ENCODE measurements at places on chromosomes 13 and 19.

DNA sequence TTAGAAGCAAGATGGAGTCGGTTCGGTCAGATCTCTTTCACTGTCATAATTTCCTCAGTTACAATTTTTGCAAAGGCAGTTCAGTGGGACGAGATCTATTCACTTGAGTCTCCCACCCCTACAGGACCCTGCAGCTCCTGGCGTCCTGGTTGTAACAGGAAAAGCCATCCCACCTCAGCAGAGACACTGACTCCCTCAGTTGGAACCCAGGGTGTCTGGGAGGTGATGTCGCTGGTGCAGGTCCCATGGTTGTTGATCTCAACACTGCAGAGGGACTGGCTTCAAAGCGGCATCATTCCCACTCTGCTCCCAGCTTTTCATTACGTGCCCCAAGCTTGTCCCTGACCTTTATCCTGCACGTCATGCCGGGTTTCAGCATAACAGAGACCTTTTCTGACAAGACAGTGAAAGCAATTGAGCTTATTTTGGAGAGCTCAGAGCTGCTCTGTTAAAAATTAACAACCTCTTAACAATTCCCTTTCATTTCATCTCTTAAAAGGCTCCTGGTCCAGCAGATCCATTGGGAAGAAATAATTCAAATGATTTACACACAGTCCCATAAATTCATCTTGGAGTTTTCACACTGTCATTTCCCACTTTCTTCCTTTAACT lies 17.6 kb upstream of the COG3 start:
- DNase-seq, result no peak

DNA sequence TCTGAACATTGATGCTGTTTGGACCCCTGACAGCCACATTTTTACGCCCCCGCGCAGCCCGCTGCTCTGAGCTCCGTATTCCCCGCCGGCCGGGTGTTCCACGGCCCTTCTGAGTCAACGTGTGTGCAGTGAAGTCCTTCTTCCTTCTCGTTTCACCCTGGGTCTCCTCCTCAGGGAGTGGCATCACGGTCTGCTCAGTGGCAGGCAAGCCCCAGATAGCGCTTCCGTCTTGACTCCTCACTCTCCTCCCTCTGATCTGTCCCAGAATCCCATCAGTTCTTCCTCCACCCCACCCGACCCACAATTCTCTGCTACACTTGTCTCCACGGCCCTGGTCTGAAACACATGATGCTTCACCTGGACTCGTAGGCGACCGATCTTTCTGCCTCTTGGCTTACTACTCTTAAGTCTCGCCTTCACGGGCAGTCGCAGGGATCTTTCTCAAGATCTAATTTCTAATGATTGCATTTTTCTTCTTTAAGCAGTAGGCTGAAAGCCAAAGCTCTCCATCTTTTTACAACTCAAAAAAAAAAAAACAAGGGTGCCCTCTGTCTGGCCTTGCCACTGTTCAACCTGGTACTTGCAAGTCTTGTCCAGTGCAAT lies 33.9 kb downstream of the CCNE1 start:
- no peak for DNase-seq

DNA sequence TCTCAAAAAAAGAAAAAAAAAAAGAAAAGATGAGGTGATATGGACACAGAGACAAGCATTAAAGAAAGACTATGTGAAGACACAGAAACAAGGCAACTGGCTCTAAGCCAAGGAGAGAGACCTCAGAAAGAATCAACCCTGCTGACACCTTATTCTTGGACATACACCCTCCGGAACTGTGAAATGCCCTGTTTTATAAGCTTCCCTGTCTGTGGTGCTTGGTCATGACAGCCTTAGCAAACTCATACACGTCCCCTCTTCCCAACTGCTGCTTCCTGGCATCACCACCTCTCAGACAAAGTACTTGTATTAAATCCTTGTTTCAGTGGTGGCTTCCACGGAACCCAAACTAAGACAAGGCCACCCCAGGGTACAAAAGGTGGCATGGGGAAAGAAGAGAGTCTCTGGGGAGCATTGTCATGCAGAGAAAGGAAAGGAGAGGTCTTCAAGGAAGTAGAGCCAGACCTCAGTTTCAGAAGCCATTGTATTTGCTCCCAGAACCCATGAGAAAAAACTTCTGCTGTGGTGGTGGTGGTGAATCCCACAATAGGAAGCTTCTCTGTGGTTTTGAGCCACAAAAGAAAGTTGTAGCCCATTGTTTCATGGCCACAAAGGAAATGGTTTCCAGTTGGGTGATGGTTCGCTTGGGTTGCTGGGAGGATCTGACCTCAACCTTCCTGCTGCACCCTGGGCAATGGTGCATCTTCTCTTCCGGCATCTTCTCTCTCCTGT lies 16.3 kb upstream of the TSPAN16 start:
- no peak for DNase-seq

GRCh38 chr13:29279356-29280254 lies 315.9 kb downstream of the SLC7A1 start:
- no peak for DNase-seq

DNA sequence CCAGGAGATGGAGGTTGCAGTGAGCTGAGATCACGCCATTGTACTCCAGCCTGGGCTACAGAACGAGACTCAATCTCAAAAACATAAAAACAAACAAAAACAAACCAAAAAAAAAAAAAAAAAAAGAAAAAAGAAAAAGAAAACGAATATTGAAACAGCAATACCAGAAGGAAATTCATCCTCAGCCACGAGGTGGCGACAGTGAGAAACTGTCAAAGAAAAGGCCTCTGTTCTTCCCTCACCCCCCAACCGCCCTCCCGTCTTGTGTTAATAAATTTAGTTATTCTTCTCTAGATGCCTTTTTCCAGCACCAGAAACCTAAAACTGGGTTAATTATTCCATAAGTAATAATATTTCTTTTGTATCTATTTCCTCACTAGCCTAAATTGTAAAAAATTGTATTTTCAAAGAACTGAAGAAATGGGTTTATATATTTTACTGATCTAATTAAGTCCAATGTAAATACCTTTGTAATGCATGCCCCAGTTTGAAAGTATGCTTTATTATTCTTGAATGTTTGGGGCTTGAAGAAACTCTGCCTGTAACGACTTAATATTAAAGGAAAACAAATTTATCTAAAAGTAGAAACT lies 38.6 kb downstream of the LIG4 start:
- no peak for DNase-seq

GRCh38 chr19:16449330-16449961 lies 22.3 kb downstream of the EPS15L1 start:
- DNase-seq, result no peak

- DNase-seq, result no peak
Measured at GRCh38 chr19:36198119-36198518, 16.3 kb downstream of the ZNF565 start.

- DNase-seq, result no peak
Measured at GRCh38 chr19:4007836-4008539, 452 bp downstream of the PIAS4 start.

DNA sequence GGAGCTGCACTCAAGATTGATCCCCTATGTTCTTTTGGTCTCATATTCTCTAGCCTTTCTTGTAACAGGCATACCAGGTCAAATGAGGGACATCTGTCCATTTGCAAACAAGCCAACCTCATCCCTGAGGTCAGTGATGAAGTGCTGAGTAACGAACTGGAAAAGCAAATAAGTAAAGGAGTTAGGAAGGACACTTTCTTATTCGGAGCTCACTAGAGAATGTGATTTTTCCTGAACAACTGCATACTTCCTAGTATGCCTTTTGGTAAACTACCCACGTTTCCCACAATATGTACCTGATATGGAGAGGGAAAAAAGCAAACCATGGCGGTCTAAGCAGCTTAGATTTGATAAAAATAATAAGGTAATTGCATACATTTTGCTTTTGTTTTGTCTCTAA lies 91.0 kb upstream of the MYCBP2 start:
- no peak for DNase-seq

- DNase-seq, result no peak
Measured at GRCh38 chr19:49923055-49924003, 5.7 kb upstream of the ATF5 start.

DNA sequence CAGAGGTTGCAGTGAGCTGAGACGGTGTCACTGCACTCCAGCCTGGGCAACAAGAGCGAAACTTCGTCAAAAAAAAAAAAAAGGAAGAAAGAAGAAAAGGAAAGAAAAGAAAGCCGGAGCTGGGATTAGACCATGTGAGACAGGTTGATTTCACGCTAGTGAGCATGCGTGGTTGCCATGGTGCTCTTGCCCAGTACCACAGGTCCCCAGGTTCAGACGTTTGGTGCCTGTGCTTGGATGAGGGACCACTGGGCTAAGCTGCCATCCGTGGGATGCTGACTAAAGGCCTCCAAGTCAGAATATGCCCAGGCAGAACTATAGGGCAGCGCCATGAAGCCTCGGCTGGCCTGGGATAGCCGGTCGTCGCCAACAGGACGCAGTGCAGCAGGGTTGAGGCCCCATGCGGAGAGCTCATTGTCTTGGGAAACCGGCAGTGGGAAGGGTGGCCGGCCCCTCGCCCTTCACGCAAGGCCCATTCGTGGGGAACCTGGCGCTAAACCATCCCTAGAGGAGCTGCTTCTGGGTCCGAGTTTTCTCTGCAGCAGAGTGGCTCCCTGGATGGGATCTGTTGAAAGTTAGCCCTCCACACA lies 7.2 kb upstream of the TEX101 start:
- DNase-seq, result no peak

DNA sequence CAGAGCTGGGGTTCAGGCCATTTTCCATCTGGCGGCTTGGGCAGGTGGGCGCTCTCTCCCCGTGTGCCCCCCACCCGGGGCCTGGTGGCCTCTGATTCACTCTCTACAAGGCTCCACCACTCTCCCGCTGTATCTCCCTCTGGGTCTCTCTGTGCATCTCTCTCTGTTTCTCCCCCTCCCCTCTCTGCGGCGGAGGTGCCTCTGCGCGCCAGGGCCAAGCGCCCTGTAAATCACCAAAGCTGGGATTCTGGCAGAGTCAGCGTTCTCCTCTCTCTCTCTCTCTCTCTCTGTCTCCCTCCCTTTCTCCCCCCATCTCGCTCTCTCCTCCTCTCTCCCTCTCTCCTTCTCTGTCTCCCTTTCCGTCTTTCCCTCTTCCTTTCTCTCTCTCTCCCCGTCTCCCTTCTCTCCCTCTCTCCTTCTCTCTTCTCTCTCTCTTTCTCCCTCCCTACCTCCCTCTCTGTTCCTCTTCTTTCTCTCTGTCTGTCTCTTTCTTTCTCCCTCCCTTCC lies 3.9 kb downstream of the NFIC start:
- no peak for DNase-seq

DNA sequence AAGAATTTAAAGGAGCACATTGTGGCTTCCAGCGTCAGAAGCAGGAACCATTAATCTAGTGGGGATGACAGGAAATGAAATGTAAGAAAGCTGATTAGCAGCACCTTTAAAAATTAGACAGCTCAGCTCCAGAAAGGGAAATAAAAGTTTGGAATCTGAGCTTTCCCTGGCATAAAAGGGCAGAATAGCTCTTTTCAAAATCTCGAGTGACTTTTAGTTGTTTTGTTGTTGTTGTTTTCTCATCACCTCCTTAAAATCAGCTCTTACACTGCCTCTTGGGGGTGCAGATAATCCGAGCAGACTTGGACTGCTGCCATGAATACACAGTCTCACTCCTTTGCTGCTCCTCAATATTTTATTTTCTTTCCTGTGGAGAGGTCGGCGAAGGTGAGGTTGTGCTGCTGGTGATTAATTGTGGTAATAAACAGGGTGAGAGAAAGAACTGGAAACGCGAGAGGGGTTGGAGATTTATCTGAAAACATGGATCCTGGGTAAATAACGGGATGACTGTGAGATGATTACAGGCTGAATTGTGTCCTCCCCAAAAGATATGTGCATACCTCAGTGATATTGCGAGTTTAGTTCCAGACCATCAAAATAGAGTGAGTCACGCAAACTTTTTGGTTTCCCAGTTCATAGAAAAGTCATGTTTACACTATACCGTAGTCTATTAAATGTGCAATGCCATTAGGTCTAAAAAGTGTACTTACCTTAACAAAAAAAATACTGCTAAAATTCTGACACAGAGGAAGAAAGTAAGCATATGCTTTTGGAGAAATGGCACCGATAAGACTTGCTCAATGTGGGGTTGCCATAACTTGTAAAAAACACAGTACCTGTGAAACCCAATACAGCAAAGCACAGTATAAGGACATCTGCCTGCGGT lies 787.7 kb downstream of the UQCRFS1 start:
- no peak for DNase-seq

GRCh38 chr13:109182777-109183465 lies 553.5 kb downstream of the MYO16 start:
- DNase-seq, result no peak

- no peak for DNase-seq
Measured at GRCh38 chr13:47934371-47934770, 66.7 kb downstream of the SUCLA2 start.

DNA sequence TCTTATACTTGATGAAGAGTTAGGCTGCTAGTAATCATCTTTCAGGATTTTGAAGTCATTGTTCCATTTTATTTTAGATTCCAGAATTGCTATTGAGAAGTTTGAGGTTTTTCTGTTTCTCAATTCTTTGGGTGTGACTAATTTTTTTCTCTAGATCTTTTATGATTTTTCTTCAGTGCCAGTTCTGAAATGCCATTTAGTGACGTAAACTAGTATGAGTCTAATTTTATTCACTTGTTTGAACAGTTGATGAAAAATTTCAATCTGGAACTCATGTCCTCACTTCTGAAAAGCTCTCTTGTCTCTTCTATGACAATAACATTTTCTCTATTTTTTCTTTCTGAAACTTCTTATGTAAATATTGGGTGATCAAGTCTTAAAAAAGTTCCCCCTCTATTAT lies 188.5 kb upstream of the HTR2A start:
- no peak for DNase-seq
